ENCODE measurements at places on chromosomes 6 and 20.

GRCh38 chr6:87277123-87277522 lies 45.3 kb upstream of the SMIM8 start:
- no peak for DNase-seq

GRCh38 chr6:106098383-106099234 lies 12.5 kb downstream of the PRDM1 start:
- DNase-seq = peak; percentile 60

DNA sequence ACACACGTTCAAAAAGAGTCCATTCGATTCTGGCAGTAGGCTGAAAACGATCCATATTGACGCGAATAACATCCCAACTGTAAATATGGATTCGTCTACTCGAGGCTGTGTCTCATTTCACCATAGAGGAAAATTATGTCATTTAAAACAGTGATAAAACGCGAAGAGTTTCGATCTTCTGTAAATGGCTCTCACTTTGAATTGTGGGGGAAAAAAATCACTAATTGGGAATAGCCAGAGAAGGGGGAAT lies 845 bp upstream of the MARCKS start:
- DNase-seq = no peak

- DNase-seq = no peak
Observed at GRCh38 chr6:111922454-111923297, 49.4 kb upstream of the FYN start.

- DNase-seq = no peak
Observed at GRCh38 chr6:98782772-98783171, 51.6 kb upstream of the POU3F2 start.

GRCh38 chr20:12528104-12528503 lies 480.7 kb upstream of the SPTLC3 start:
- no peak for DNase-seq

DNA sequence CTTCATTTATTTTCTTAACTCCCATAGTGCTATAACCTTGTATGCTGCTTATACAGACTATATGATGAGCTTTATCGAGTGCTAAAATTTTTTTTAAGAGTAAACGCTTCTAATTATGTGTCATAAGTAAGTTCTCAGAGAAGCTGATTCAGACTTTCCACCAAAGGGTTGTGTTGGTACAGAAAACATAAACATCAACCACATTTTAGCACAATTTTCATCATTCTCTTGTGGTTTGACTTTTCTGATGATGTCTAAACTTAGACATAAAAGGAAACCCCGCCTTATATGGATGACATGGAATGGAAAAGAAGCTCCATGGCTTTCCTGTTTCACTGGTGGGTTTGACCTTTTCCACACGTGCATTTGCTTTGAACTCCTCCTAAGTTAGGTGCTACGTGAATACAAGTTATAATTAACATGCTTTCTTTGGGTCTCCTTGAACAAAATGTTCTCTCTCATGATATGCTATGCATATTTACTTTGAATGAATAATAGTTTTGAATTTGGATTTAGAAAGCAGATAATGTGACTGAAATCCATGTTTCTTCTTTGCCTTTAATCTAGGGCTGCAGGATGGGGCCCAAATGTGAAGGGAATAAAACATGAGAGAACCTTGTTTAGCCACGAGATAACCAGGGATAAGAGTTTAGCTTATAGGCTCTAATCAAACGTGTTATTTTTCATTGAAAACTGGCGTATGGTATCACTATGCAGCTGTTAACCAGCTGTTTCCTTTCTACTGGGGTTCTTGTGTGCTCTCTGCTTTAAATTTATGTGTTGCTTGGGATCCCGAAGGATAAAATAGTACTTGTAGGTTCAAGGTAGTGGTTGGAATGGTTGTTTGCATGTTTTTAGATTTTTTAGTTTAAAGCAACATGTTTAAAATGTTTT lies 127.1 kb upstream of the AHI1 start:
- DNase-seq = no peak

DNA sequence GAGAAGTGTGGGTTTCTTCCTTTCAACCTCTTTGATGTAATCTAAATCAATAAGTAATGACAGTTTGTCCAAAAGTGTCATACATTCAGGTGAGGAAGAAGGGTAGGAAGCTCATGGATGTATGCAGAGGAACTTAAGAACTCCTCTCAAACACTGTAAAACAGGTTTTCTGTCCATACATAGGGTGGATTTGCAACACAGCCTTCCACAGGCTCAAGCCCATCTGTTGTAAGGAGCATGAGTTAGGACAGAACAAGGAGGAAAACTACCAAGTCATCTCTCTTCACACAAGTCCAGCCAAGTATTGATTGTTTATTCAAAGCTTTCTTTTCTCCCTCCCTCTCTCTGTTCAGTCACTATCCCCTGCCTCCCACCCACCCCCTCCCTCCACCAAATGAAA lies 49.0 kb upstream of the CDYL start:
- no peak for DNase-seq

GRCh38 chr6:1640476-1640875 lies 30.8 kb downstream of the FOXC1 start:
- DNase-seq = no peak

DNA sequence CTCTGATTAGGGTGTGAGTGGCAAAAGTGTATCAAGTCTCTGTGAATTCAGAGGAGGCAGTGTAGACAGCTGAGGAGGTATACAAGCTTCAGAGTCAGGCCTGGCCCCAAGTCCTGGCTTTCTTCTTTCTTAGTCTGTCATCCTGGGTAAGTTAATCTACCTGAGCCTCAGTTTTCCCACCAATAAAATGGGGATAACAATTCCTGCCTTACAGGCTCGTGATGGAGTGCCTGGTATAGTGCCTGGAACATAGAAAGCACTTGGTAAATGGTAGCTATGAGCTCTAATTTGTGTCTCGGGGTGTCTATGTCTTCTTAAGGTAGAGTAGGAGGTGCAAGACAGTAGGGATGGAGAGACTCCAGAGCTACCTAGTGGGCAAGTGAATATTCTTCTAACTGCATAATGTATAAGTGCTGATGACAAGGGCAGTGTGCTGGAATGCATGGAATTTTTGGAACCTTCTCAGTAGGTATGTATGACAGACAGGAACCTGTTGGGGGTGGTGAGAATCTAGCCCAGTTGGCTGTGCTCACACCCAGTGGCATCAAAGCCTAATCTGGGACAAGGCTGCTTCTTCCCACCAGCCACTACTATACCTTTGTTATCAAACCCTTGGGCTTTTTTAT lies 4.0 kb upstream of the SCUBE3 start:
- no peak for DNase-seq

- DNase-seq = no peak
Observed at GRCh38 chr6:73088138-73088813, 137.0 kb downstream of the KHDC1L start.

DNA sequence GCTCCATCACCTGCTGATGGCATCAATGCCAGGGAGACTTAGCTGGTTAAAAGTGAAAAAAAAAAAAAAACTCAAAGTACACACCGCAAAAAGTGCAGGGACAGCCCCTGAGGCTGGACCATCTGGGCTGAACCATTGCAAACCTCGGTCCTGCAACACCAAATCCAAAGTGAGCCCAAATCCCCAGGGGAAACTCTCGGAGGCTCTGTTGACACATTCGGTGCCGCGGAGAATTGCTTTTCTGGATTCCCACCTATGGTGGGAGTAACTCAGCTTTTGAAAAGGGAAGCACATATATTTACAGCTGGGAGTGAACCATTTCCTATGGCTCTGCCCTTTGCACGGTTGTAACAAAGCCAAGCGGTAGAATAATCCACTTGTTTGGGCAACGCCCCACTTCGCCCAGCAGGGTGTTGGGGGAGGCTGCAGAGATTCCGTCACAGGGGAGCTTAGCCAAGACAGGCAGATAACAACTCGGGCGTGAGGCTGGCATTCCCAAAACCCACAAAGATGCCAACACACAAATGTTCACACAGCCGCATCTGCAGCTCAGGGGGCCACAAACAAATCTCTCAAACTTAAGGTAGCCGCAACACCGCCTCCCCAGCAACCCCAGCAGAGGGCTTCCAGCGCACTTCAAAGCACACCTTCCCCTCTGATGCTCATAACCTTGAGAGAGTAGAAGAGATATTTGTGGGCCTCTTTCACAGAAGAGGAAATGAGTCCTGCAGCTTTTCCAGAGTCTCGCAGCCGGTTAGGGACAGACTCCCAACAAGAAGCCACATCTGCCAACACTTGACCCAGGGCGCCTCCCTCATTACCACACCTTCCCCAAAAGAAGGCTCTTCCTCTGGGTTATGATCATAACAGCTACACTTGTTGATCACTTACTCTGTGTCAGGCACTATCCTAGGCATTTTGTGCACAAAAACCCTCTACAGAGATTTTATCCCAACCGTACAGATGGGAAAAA lies 11.4 kb downstream of the ZC3H12D start:
- DNase-seq = no peak

GRCh38 chr6:138349891-138350290 lies 27.8 kb upstream of the SMIM28 start:
- no peak for DNase-seq

DNA sequence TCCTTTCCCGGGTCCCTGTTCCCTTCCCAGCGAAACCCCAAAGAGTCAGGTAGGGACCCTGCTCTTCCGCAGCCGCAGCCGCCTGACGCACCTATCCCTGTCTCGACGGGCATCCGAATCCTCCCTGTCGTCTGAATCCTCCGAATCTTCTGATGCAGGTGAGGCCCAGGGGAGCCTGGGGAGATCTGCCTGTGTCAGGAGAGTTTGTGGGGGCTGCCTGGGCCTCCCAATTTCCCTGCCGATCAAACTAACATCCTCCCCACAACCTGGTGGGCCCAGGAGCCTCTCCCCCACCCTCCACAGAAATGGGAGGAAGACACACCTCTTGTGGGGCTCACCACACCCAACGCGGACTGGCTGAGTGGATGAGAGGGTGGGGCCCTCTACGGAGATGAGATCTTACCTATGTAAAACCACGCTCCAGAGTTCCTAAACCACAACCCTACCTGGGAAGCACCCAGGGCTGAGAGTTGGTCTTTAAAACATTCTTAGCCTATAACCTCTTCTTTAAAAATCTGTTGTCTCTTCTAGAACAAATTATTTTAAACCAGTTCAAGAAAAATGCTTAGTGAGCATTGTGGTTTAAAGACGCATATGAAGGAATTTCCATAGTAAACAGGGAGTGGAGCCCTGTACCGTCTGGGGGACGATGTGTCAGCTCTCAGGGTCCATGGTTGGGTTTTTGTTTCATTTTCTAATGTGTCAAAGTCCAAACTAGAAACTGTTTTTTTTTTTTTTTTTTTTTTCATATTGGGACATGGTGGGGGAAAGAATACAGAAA lies 1.7 kb downstream of the CDC25B start:
- DNase-seq = no peak

GRCh38 chr6:147203311-147204059 lies 732 bp upstream of the STXBP5 start:
- peak; percentile 67 for DNase-seq

- no peak for DNase-seq
Observed at GRCh38 chr6:132252113-132252512, 149.2 kb downstream of the MOXD1 start.

DNA sequence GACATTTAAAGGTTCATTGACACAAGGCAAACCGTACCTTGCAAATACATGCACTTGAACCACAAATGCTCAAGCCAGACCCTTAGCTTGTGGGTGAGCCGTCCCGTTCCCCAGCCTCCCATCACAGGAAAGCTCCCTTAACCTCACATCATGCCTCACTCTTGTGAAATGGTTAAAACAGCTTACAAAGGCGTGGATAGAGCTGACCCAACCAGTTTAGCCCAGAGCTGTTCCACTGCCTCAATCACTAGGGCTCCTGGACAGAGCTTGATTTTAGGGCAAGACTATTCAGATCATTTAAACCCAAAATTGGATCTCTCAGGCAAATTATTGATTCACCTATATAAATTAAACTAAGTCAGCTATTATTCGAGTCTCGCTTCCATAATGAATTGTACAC lies 229.6 kb upstream of the TAB2 start:
- no peak for DNase-seq

GRCh38 chr6:39130691-39131090 lies 15.7 kb upstream of the SAYSD1 start:
- no peak for DNase-seq

DNA sequence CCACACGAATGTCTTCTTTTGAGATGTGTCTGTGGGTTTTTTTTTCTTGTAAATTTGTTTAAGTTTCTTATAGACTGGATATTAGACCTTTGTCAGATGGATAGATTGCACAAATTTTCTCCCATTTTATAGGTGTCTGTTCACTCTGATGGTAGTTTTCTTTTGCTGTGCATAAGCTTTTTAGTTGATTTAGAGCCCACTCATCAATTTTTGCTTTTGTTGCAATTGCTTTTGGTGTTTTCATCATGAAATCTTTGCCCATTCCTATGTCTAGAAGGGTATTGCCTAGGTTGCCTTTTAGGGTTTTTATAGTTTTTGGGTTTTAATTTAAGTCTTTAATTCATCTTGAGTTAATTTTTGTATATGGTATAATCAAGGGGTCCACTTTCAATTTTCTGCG lies 57.7 kb downstream of the NKX2-2 start:
- no peak for DNase-seq

- DNase-seq = no peak
Observed at GRCh38 chr20:35791821-35792220, 20.0 kb downstream of the PHF20 start.

DNA sequence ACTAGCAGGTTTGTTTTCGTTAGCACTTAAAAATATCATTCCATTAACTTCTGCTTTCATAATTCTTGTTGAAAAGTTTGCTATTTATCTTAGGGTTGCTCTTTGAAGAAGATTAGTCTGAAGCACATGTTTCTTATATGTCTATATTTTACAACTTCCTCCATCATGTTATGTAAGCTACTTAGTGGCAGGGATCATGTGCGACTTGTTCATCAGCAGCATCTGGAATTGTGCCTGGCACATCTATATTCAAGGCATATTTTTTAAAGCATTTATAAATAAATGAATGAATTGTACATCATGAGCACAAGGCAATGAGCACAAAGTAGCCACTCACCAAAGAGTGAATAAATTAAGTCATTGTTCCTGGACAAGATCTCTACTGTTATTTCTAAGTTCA lies 187.2 kb upstream of the COL21A1 start:
- DNase-seq = no peak

DNA sequence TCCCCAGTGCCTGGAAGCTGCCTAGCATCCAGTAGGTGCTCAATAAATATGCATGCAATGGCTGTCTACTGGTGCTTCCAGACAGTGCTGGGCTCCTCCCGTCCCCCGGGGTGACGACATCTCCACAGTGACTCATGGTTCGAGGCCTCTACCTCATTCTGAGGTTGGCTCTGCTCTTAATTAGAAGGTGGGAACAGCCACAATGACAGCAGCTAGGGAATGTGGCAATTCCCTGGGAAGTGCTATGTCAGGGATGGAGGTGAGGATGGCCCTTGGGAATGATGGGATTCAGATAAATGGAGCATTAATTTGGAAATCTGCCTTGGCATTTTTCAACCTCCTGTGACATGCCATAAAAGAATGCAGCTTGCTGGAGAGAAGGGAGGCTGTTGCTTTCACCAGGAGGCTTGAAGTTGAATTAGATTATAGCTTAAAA lies 43.5 kb upstream of the NFATC2 start:
- DNase-seq = no peak

DNA sequence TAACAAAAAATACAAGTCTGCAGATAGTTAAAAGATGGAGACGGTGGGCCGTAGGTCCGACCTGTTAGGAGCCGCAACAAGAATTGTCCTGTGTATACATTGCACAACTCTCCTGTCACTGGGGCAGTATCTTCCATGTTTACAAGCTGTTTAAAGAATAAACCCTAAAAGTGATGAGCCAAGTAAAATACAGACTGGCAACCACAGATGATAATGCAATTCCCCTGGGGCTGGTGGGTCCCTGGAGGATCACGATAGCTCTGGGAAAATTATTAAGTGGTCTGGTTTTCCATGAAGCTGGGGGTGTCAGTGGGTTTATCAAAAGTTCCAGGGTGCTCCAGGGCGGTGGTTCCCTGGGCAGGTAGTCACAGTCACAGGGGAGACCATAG lies 8.1 kb upstream of the FAM50B start:
- DNase-seq = no peak

- no peak for DNase-seq
Observed at GRCh38 chr6:169778646-169779045, 27.2 kb downstream of the ERMARD start.
